Right kidney (tissue), 9 donors: ENCODE measurements at places on chromosomes 3 and 15.

DNA sequence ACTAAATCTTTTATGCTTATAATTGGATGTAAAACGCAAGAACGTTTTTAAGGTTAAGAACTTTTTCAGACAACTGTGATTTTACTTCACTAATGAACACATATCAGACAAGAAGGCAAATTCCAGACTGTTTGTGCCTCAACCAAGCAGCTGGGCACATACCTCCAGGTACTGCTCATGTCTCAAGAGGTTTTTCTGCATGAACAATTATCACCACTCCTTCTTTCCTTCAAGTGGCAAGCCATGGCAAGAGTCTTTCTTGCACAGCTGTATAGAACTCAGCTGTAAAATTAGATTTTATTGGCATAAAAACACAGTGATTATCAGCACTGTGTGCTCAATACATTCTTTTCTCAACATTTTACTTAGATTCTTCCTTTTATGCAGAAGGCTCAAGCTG, 64.3 kb downstream of the FNDC3B start:
- no peak for DNase-seq

GRCh38 chr3:100141586-100141985, 27.3 kb upstream of the FILIP1L start:
- DNase-seq = no peak

DNA sequence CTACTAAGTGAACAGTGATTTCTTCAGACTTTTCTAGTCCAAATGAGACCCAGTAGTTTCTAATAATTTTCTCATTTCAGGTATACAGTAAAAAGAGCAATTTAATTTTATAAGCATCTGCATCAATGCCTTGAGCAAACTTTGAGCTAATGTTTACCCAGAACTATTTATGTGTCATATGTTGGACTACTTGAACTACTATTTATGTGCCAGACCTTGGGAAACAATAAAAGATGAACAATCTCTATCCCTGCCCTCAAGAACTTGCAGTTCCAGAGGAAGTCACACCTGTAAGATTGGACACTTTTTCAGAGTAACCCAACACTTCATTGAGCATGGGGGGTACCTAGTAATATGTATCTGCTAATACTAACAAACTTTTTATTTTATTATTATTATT, 2.3 kb upstream of the UBE3A start:
- no peak for DNase-seq

DNA sequence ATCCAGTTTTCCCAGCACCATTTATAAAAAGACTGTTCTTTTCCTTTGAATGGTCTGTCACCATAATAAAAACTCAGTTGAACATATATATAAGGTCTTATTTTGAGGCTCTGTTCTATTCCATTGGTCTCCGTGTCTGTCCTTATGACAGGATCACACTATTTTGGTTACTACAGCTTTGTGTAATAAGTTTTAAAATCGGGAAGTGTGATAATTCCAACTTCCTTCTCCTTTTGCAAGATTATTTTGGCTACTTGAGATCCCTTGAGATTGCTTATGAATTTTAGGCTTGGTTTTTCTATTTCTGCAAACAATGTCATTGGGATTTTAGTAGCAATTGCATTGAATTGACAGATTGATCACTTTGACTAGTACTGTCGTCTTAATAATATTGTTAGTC, 35.7 kb downstream of the SACM1L start:
- no peak for DNase-seq

DNA sequence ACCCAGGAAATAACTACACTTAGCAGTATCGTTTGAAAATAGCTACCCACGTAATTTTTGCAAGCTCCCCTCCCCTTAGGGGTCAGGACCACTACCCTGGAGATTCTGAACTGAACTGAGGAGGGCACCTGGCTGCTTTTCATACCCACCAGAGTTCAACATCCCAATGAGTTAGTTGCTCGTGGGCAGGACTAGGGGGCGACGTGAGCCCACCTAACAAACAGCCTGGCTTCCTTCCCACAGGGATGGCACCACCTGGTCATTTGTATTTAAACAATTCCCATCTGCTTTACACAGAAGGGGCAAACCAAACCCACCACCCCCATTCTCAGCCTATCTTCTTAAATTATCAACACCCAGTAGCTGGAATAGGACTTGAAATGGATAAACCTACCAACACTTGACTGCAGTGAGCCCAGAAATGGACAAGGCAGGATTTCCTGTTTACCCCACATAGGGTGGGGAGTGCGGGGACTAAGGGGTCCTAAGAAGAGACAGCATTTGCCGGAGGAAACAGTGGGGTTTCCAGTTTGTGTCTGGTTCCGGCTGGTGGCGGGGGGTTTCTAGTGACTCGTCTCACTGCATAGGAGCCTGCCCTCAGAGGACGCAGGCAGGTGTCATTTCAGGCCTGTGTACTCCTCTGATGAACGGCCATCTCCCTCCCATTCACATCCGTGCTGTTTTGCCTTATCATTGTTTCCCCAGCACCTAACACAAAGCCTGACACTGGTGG, 11.6 kb upstream of the VGLL4 start:
- DNase-seq = no peak

GRCh38 chr3:45499529-45499928, 95.0 kb upstream of the LIMD1 start:
- no peak for DNase-seq

- DNase-seq = no peak
Measured at GRCh38 chr15:29743475-29743874, 78.8 kb downstream of the TJP1 start.

GRCh38 chr3:188212308-188212969, 58.5 kb downstream of the LPP start:
- no peak for DNase-seq

DNA sequence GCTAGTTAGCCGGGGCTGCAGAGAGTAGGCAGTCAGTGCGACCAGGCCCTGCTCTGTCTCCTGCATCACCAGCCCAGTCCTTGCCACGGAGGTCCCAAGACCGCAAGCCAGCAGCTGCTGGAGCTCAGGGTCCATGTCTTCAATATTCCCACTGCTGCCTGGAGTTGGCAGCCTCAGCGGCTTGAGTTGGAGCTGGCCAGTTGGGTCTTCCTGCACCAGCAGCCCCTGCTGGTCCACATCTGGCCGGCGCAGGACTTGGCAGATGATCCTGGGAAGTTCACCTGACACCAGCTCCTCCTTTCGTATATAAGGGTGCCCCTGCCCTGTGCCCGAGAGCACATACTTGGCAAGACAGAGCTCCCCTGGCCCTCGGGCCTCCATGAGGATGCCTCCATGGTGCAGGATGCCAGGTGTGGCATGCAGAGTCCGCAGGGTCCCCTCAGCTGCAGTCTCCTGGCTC, 5.7 kb downstream of the XIRP1 start:
- DNase-seq = no peak

DNA sequence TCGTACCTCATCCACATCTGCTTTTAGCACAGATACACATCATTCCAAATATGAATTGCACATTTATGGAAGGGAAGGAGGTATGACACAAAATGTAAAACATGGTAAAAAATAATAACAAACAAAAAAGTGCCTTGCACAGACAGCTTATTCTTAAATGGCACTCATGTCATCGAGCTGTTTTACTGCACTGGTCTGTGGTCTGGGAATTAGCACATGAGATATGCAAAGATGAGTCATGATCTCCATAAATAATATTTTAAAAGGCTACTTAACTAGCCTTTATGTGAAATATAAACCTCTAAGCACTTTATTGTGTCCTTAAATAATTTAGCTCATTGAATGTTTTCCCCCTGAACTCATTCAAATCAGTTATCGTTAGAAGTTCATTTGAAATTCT, 142.2 kb upstream of the ZNF385D start:
- DNase-seq = no peak
